Brain (organoid and tissue), 16 donors: ENCODE measurements at places on chromosomes 1 and 21.

GRCh38 chr1:27630859-27631491 is 4.0 kb downstream of the FGR start:
- DNase-seq, result no peak

DNA sequence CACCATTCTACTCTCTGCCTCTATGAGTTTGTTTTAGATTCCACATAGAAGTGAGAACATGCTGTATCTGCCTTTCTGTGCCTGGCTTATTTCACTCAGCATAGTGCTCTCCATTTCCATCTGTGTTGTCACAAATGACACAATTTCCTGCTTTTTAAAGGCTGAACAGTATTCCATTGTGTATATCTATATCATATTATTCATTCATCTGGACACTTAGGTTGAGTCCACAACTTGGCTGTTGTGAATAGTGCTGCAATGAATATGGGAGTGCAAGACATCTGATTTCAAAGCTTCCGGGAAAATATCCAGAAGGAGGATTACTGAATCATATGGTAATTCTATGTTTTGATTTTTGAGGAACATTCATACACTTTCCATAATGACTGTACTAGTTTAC is 20.1 kb upstream of the DONSON start:
- DNase-seq, result no peak

GRCh38 chr1:226871636-226872327 is 1.4 kb downstream of the PSEN2 start:
- no peak for DNase-seq

DNA sequence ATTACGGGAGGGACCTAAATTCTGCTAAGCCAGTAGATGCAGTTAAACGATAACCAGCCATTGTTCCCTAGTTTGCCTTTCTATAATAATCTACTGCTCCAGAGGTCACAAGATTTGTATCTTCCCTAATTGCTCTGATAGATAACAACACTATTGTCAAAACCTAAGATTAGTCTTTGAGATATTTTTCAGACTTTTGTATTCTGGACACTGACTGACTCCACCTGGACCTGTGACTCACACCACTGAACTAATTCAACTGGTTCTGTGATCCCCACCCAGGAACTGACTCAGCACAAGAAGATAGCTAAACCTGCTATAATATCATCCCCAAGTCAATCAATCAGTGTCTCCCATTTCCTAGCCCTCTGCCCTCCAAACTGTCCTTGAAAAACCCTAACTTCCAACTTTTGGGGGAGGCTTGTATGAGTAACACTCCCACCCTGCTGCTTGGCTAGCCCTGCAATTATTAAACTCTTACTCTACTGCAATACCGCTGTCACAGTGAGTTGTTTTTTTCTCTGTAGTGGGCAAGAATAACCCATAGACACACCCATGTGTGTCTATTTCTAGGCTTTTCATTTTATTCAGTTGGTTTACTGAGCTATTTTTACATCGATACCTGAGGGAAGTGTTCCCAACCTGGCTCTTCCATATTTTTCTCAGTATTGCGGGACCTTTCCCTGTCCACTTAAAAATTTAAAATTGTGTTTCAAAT is 11.2 kb downstream of the KIFAP3 start:
- DNase-seq, result no peak
